ENCODE measurements at places on chromosomes 2 and 18.

DNA sequence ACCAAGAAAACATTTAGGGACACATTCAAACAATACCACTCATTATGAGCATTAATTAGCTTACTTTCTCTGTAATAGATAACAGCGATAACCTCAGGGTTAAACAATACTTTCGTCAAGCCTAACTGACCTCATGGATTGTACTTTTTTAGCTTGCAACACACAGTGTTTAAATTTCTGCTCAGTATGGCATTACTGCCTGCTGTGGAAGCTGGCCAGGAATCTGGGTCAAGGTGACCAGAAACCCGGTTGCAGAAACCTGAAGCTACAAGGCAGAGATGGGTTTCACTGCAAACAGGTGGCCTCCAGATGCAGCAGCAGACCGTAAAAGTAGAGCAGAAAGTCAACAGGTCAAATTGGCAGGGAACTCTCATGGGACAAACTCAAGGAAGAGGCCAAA lies 123.8 kb upstream of the FHL2 start:
- DNase-seq, result no peak

GRCh38 chr2:11515490-11515981 lies 18.3 kb upstream of the GREB1 start:
- DNase-seq, result no peak

DNA sequence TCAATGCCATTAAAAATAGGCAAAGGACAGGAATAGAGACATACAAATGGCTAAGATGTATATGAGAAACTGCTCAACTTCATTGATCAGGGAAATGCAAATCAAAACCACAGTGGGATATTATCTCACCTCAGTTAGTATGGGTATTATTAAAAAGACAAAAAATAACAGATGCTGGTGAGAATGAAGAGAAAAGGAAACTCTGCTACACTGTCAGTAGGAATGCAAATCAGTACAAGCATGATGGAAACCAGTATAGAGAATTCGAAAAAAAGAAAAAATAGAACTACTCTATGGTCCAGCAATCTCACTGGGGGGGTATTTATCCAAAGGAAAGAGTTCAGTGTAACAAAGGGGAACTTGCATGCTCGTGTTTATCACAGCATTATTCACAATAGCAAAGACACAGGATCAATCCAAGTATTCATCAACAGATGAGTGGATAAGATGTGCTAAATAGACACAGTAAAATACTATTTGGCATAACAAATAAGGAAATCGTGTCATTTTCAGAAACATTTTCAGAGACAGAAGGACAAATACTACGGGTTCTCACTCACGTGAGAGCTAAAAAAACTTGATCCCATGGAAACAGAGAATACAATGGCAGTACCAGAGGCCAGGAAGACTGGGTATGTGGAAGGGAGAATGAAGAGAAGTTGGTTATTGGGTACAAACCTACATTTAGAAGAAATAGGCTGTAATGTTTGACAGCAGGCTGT lies 60.6 kb downstream of the CCDC74A start:
- DNase-seq, result no peak

DNA sequence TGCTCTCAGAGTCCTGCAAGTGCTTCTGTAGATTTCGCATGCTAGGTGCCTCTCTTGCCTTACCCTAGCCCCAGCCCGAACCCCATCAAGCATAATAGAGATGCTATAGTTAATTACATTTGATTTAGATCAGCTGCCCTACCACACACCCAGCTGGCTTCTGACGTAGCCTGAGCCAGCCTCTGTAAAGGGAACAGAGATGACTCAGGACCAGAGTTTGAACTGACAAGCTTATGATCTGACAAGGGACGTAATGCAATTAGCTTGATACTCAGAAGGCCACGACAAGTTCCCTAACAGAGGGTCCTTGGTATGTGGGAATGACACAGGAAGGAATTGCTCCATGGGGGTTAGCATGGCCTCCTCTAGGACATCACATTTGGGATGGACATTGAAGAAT lies 126.6 kb downstream of the LRATD1 start:
- DNase-seq, result no peak

DNA sequence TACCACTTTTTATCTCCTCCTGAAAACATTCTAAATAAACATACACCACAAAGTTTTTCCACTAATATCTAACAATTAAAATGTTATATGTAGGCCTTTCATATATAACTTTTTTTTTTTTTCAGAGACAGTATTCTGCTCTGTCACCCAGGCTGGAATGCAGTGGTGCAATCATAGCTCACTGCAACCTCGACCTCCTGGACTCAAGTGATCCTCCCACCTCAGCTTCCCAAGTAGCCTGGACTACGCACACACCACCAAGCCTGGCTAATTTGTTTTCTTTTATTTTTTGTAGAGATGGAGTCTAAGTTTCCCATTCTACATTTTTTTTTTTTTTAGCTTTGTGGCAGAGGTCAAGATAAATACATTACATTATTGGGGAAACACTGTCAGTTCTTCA lies 1612.6 kb upstream of the NXPH2 start:
- no peak for DNase-seq

GRCh38 chr2:177474998-177475397 lies 82.4 kb downstream of the AGPS start:
- DNase-seq, result no peak

- no peak for DNase-seq
Measured at GRCh38 chr2:107001551-107001950, 115.6 kb upstream of the ST6GAL2 start.

- no peak for DNase-seq
Measured at GRCh38 chr18:69980982-69981804, 33.5 kb upstream of the CD226 start.

GRCh38 chr18:77059294-77059916 lies 73.2 kb downstream of the MBP start:
- no peak for DNase-seq

GRCh38 chr2:226875438-226876225 lies 39.8 kb downstream of the RHBDD1 start:
- DNase-seq, result no peak

GRCh38 chr2:226477221-226478108 lies 322.2 kb downstream of the IRS1 start:
- DNase-seq, result no peak

DNA sequence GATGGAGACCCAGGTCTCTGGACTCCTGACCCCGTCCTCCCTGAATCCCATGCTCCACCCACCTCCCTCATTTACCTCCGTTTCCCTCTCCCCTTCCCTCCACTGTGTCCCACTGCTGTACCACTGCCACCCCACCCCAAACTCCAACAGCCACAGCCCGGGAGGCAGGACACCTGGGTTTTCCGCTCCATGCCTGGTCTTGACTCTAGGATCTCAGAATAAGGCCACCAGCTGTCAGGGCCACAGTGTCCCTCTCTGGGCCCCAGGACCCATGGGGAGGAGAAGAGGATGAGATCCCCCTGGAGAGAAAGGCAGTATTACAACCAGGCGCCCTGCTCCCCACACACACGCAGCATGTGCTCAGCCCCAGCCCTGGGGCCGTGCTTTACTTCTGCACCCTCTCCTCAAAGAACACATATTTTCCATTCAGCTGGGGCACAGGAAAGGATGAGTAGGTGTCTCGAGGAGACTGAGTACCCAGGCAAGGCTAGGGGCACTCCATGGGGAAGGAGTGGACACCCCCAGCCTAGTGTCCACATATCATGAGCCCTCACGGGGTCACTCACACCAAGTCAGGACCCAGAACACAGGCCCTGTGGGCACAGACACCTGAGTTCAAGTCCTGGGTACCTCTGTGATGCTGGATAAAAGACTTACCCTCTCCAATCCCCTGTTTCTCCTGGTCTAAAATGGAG lies 700 bp downstream of the RUFY4 start:
- no peak for DNase-seq

DNA sequence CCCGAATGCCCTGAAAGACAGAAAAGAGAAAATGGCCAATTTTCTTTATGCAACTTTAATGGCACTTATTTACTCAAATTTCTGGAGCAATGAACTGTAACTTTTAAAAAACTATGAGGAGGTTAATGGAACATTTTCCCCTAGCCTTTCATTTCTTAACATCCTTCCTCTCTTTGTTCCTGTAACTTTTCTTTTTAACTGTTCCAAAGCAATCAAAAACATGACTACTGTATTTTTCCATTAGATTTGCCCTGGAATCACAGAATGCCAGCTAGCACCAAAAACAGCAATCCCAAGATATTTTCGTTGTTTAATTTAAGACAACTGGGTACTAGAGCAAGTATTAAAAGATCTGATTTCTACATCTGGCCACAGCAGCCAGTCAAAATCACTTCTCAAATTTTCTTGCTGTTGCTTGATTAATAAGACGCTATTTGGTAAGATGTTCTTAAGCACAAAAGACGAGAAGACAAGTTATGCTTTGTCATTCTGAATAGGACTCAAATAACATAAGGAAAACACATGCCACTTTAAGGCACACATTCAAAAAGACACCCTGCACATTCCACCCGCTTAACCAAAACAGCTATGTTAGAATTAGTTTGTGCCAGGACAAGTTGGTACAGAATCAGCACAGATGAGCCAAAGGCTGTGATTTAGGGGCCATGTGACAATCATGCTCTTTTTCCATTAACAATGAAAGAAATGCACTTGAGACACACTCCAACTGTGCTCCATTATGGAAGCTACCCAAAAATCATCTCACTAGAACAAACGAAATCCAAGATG lies 3.6 kb downstream of the STARD7 start:
- no peak for DNase-seq

DNA sequence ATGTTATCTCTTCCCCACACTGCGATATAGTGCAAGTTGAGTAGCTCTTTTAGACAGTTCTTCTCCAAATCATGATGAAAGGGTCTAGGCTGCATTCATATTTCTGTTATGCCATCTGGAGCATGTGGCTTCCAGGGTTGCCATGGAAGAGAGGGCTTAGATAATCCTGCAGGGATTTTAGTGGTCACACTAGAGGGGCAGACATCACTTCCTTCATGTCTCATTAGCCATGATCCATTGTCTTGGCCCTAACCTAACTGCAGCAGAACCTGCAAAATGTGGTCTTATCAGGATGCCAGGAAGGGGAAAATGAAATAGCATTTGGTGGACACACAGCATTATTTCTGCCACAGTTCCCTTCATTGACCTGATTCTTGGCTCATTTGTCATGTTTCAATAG lies 83.1 kb downstream of the ADAM23 start:
- DNase-seq, result no peak

GRCh38 chr2:96495982-96496629 lies 9.1 kb downstream of the NEURL3 start:
- DNase-seq, result no peak

- no peak for DNase-seq
Measured at GRCh38 chr2:60438131-60438530, 115.3 kb downstream of the BCL11A start.

DNA sequence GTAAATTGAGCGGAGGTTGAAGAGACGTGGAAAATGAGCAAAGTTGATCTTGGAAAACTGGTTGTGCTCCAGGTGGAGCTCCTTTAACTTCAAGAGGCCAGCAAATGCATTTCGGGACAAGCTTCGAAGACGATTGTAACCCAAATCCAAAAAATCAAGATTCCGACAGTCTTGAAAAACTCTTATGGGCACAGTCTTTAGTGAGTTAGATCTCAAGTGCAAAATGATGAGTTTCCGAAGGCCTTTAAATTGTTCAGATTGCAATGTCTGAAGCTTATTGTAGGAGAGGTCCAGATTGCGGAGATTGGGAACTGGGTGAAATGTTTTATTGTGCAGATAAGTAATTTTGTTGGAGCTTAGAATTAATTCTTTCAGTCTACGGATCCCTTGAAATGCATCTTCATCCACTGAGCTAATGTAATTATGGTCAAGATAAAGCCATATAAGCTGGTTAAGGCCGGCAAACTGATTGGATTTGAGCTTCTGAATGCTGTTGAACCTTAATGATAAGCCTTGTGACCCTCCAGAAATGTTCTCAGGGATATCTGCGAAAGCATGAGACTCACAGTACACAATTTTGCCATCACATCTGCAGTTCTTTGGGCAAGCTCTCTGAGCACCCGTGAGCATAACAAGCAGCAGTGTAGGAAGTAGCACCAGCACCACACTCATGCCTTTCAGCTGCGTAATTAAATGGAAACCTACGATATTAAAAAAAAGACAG lies 2.9 kb downstream of the LRRTM4 start:
- DNase-seq, result no peak

DNA sequence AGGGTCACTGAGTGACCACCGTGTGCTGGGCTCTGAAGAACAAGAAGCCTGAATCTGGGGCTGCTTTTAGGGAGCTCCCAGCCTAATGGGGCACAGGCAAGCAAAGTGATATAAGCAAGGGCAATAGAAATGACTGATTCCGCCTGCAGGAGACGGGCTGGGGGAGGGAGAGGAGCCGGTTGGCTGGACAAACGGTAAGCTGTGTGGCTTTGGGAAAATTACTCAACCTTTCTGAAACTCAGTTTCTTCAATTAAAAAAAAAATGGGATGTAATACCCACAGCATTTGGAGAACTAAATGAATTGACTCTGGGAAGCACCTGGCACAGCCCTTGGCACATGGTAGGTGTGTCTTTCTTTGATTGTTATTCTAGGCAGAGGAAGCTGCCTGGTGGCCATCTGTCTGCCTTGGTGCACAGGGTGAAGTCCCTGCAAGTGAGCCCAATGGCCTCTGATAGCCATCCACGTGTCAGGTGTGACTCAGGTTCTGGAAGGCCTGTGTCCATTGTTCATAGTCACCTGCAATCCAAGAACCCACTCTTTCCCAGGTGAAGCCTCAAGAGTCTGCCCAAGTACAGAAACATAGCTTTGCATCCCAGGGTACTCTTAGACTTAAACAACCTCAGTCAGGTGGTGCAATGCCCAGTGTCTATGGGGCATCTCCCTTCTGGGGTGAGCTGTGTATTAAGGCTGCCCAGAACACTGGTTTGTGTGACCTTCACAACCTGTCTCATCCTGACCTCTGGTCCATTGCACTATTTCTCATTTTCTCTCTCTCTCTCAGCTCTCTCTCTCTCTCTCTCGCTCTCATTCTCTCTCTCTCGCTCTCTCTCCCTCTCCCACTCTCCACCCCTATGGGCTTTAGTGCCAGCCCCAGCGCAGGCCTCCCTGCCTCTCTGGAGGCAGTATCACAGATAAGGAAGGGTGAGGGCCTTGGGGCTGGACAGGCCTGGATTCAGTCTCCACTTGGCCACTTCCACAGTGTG lies 30.0 kb upstream of the NTSR2 start:
- no peak for DNase-seq

GRCh38 chr2:220764171-220764570 lies 807.9 kb downstream of the EPHA4 start:
- no peak for DNase-seq

GRCh38 chr2:38676681-38677080 lies 10.8 kb downstream of the GALM start:
- no peak for DNase-seq

Data from stimulated activated CD4-positive, alpha-beta T cell treated with anti-CD3 and anti-CD28 coated beads, Interleukin-15, amount 100 ng/mL, for 1 hour (primary cell).